ENCODE measurements at places on chromosomes 1 and 21.

DNA sequence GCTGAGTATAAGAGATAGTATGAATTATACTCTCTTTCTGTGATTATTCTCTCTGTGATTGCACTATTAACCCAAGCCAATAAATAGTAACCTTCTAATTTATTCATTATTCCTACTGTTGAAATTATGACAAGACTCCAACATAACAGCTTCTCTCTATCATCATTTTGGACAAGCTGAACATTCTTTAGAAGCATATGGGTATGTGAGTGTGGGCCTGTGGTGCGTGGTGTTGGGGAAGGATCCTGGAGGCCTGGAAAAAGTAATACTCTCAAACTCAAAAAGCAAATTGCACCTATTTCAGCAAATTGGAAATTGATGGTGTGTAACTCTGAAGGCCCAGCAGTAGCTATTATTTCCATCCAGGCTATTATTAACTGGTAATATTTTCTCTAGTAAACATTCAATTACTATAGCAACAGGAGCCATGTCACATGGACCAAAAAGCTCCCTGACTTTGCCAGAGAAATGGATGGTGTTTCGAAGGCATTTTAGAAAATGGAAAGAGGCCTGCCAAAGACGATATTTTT lies 502.8 kb downstream of the LTN1 start:
- no peak for DNase-seq

DNA sequence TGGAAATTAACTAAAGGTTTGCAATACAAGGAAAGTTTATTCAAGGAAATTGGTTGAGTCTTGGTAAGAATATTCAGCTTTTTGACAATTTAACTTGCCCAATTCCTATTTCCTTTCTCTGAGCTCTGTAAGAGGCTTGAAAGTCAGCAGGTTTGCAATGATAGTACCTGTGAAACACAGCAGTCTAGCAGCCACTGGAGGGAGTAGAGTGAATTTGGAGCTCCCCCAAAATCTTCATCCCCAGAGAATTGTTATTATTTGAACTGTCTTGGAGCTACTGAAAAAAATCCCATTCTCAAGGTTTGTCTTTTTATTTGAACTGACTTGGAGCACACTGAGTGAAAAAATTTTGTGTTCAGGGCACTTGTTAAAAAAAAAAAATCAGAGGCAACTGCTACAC lies 654.2 kb upstream of the PKN2 start:
- no peak for DNase-seq

DNA sequence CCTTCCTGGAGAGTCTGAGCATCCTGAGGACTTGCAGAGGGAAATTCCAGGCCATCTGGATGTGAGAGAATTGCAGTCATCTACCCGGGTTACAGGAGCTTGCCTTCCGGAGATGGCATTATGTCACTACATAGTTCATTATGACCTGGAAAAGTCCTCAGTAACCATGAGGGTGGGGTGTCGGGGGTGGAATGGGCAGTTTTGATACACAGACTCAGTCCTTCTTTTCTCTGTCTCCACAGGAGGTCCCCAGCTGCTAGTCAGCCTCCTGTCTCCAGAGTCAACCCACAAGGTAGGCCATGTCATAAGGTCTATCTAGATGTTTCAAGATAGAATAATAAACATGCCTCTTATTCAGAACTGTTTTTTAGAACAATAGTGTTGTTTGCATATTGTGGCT lies 268.2 kb upstream of the SGIP1 start:
- no peak for DNase-seq

DNA sequence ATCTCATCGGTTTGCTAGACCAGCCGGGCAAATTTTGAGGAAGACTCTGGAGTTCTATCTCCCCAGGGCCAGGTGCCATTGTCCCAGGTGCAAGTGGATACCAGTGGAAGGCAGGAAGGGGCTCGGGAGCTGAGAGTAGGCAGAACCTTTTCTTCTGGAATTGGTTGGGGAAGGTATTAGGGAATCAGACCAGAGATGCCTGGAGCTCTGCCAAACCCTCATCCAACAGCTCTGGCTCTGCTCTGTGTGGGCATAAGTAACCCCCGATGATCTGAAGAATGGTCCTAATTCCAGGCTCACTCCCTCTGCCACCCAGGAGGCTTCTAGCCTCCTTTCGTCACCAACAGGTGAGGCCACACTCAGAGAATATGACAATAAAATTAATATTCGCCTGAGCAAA lies 69.9 kb downstream of the PGBD5 start:
- no peak for DNase-seq

DNA sequence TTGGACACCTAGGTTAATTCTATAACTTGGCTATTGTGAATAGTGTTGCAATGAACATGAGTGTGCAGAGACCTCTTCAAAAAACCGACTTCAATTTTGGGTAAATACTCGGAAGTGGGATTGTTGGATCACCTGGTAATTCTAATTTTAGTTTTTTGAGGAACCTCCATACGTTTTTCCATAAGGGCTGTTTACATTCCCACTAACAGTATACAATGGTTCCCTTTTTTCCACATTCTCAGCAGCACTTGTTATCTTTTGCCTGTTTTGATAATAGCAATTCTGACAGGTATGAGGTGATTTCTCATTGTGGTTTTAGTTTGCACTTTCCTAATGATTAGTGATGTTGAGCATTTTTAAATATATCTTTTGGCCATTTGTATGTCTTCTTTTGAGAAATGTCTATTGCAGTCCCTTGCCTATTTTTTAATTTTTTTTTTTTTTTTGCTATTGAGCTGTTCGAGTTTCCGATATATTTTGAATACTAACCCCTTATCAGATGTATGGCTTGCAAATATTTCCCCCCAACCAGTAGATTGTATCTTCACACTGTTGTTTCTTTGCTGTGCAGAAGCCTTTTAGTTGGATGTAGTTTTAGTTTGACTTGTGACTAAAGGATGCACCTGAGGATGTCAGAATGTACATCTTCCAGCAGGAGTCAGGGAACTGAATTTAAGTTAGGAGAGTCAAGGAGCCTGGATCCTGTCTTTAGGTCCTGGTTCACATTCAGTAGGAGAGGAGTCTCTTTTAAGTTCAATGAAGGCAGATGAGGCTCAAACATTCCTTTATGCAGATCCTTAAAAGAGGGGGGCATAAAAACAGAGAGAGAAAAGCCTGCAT lies 120.0 kb downstream of the S1PR1 start:
- DNase-seq, result no peak

DNA sequence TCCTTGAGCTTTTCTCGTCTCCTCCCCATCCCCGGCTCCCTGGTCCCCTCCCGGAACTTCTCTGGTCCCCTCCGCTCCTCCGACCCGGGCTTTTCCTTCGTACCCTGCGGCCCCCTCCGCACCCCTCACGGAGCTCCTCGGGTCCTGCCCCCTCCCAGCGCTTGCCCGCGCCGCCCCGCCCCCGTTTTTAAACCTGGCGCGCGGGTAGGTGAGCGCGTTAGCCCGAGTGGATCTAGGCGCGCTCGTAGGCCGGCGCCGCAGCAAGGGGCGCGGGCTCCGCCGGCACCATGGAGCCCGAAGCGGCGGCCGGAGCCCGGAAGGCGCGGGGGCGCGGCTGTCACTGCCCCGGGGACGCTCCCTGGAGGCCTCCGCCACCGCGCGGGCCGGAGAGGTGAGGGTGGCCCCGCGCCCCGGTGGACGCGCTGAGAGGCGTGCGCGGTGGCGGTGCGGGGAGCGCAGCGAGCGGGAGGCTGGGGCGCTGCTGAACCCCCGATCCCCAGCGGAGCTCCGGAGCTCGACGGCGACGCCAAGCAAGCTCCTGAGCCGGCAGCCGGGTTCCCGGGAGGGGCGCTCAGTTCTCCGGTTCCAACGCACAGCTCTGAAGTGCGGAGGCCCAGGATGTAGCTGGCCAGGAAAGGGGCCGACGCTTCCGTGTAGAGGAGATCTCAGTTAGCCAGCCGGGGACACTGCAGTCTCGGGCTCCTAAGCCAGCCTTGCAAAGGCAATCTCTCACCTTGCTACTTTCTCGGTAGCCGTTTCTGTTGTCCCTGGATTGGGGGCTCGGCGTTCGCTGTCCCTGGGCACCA lies at the start of gene RIPPLY3:
RIPPLY3 (plus strand) TSS at position 217 of the 806 bp plus-strand sequence; CDS start at position 288, 71 bp downstream.
- DNase-seq, result no peak

GRCh38 chr1:66373157-66373591 lies 160.8 kb upstream of the SGIP1 start:
- DNase-seq, result no peak

DNA sequence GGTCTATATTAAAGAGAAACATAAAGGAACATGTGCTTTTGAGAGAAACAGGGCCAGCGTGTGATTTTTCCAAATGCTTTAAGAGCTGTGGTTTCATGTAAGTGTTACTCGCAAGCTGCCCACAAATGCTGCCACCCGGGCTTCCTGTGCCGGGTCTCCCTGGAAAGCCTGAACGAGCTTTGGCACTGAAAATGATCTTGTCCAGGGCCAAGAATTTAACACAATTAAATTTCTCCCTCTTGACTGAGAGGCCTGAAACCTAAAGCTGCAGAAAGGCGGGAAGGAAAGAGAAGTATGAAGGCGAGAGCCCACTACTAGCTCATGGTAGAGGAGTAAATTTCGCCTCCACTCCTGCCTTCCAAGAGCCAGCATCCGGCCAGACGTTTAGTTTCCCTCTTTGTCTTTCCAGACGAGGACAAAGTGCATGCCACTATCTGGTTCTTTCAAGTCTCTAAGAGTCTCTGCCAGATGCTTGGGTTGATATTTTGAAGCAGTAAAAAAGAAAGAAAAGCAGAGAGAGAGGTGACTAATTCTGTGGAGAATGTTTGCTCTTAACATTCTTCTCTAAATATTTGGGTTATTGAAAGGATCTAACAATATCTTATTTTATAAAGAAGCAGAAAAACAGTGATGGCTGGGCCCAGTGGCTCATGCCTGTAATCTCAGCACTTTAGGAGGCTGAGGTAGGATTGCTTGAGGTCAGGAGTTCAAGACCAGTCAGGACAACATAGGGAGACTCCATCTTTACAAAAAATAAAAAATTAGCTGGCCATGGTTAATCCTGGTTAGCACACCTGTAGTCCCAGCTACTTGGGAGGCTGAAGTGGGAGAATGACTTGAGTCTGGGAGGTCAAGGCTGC lies 100.0 kb upstream of the HNRNPU start:
- DNase-seq, result no peak

- no peak for DNase-seq
These were observed 179.5 kb downstream of the TTLL7 start for GRCh38 chr1:83819436-83819835.

DNA sequence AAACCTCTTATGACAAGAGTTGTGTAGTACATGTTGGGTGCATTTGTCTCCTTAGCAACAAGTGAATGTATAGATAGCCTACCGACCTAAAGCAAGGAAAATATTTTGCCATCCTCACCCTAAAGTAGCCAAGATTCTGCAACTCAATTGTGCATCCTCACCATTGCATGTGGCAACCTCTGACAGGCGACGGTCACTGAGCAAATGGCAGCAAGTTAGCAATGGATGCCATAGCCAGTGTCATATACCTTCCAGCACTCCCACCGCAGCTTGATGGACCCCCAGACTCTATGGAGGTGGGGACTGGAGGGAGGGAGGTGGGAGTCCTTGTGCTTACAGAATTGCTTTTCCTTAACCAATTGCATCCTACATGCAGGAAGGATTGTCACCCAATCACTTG lies 17.0 kb downstream of the PROX1 start:
- no peak for DNase-seq

DNA sequence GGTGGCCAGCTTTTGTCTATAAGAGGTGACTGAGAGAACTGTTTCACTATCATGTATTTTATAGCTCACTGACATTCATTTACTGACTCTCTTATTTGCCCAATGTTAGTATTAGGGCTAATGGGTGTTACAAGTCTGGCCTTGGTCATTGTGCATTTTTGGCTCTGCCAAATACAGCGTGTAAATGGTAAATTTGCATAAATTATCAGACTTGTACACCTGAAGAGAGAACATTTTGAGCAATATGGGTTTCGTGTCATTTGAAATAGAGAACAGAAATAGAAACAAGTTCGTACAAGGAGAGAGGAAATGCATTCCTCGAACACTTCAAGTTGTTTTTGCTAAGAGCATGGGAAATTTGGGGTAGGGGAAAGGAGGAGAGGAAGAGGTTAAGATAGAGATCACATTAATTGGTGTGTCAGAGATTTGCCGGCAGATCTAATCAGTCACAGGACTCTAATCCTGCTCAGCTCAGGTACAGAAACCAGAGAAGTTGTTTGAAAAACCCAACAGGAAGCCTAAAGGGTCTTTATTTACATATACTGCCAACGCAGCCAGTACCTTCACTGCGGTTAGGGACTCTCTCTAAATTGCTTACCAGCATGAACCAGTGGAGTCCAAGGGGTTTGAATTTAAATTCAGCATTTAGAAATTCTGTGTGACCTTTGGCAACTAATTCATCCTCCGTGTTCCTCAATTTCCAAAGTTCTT lies 261.5 kb downstream of the GPATCH2 start:
- no peak for DNase-seq

DNA sequence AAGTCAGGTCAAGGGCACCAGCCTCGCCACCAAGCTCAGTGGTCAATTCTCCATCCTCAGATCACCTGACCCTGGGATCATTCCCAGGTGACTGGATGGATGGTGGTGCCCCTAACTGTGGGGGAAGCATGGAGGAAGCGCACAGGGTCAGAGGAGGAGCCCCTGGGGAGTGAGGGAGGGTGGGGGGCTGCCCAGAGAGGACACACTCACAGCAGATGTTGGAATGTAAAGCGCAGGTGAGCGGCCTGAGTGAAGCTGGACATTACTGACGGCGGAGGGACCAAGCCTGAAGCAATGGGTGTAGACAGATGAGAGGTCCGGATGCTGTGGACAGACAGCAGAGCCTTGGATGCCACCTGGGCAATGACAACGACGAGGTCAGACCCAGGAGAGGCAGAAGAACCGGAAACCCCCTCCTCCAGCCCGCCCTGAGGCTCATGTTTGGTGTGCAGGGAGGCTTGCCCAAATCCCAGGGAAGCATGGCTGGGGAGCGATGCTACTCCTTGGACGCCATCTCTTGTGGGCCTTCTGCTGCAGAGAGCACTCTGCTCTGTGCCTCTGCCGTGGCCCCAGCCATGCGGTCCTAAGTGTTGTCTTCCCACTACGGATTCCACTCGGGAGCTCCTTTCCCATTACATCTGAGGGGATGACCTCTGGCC lies 5.7 kb upstream of the CPLANE2 start:
- no peak for DNase-seq

GRCh38 chr1:116243333-116244054 lies 129.6 kb upstream of the ATP1A1 start:
- no peak for DNase-seq

DNA sequence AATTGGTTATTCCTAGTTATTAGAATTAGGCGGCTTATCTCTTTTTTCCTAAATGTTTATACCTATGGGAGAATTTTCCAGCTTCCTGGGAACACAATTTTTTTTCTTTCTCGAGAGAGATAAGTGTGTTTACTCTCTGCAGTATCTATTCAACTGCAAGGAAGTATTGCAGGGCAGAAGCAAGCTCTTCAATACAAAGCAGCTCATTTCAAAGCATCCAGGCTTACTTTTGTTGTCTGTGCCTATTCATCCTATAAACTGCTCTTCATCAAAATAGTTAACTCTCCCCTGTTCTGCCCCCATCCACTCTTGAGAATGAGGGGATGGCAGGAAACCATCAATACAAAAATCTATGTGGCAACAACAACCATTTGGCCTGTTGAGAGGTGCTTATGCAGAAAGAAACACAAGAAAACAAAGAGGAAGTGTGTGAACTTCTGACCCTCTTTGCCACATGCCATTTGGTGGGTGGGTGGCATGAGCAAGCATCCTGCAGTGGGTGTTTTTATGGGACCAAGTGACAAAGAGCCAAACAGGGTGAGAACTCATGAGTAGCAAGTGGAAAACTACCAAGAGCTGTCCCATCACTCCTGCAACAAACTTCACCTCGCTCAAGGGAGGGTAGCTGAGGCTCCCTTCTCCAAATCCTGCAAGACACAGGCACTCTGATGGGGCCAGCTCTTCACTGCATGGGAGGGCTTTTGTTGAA lies 50.6 kb upstream of the MRPS6 start:
- DNase-seq, result no peak

Measured in heart right ventricle (tissue), 16 donors.